Stimulated activated CD8-positive, alpha-beta memory T cell treated with anti-CD3 and anti-CD28 coated beads, Interleukin-4, amount 100 ng/mL, for 4 hours (primary cell): ENCODE measurements at places on chromosomes 7 and 10.

- DNase-seq, result no peak
Observed at GRCh38 chr10:96695366-96695765, 24.9 kb downstream of the PIK3AP1 start.

- DNase-seq, result no peak
Observed at GRCh38 chr7:21030237-21030871, 243.7 kb upstream of the SP8 start.

DNA sequence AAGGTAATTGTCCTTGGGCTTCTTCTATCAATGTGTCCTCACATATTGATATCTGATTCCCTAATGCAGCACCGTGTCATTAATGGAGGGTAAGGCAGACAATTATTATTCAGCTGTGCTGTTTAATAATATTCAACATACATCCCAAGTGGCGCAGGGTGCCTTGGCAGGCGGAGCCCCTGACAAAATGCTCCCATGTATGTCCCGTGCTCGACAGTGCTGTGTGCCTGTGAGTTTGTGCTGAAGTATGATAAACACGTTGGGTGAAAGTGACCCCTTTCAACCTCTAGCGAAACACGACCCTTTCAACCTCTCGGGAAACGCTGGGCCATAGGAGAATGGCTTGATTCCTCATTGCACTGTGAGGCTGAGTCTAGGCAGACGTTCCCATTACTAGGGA lies 31.3 kb downstream of the PFKP start:
- no peak for DNase-seq

DNA sequence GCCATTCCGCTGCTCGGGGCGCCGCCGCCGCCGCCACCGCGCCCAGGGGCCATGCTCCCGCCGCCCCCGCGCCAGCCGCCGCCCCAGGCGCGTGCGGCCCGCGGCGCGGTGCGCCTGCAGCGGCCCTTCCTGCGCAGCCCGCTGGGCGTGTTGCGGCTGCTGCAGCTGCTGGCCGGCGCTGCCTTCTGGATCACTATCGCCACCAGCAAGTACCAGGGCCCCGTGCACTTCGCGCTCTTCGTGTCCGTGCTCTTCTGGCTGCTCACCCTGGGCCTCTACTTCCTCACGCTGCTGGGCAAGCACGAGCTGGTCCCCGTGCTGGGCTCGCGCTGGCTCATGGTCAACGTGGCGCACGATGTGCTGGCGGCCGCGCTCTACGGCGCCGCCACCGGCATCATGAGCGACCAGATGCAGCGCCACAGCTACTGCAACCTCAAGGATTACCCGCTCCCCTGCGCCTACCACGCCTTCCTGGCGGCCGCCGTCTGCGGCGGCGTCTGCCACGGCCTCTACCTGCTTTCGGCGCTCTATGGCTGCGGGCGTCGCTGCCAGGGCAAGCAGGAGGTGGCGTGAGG lies 383 bp downstream of the MARVELD1 start:
- no peak for DNase-seq

DNA sequence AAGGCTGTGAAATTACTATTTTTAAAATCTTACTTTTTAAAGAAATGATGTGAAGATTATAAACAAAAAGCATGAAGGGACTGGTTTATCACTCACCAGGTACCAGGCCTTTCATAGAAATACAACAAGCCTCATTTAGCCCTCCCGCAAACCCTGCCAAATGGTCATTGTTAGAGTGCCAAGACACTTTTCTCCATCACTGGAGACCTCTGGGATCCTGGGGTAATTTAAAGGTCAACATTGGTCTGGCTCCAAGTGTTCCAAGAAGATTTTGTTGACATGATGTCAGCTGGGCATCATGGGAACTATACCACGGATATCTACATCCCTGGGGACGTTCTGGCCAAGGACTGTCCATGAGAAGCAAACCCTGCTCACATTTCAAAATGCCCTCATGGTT lies 138.0 kb upstream of the FRMD4A start:
- no peak for DNase-seq
